ENCODE measurements at places on chromosomes 16 and 17. TPM values are rescaled to one million over a fixed set of nuclear protein-coding genes. Genes with fewer than 3 reads are reported as not detected.

- H3K4me1 ChIP-seq = no peaks in the 10 kb centered on the region
- DNase-seq = no peak
- no peaks in the 10 kb centered on the region for H3K27me3 ChIP-seq
- no peak overlapping the region for H3K4me3 ChIP-seq
- no peaks in the 10 kb centered on the region for H3K36me3 ChIP-seq
Observed at GRCh38 chr16:46555951-46556350, 65.2 kb downstream of the SHCBP1 start.

DNA sequence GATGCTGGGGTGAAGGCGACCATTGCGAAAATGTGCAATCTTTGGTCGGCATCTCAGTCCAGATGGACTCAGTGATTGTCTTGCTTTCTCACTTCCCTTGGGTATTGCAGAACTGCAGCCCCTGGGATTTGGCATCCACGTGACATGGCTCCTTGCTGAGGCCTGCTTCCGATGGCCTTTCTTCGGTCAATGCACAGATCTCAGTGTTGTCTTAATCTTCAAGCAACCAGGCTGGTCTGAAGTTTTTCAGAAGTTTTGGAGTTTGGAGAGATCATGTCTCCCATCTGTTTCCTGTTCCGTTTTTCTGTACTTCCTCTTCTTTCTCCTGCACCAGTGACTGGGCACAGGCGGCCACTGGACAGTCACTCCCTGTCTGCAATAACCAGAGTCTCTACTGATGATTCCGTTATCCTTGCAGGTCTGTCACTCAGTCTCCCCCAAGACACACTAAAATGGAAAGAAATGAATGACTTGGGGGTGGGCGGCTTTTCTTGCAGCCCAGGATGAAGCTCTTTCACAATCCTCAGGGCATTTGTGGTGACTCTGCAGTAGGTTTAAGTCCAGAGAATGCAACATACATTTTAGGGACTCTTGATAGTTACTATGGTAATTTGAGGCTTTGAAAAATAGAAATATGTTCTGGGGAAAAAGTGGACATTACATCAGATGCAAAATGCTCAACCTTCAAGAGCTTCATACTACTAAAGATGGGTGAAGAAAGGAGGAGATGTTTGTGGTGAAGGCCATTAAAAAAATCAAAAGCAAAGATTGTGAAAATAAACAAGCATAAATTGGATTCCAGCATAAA, 106.3 kb upstream of the ZFHX3 start:
- DNase-seq = peak; percentile 95
- H3K4me1 ChIP-seq = peaks cover 65% of the 10 kb centered on the region
- no peaks in the 10 kb centered on the region for H3K27me3 ChIP-seq
- no peaks in the 10 kb centered on the region for H3K36me3 ChIP-seq

- H3K4me3 ChIP-seq = no peak overlapping the region
- peaks cover 21% of the 10 kb centered on the region for H3K4me1 ChIP-seq
- peaks cover 62% of the 10 kb centered on the region for H3K36me3 ChIP-seq
- DNase-seq = no peak
Observed at GRCh38 chr16:2523801-2524231, 3.6 kb downstream of the AMDHD2 start.

DNA sequence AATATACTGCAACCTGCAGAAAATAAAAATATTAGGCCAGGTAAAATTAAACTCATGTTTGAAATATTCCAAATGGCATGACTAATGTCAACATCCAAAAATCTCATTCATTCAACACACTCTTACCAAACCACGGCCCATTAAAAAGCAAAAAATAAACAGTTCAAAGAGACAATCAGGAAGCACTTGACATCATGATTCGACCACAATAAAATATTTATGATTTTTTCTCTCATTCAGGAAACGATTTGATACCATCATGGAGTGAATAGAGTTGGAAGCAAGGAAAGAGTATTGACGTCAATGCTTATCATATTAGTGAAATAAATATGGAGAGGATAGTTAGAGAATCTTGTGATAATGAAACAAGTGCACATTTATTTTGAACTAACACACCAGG, 354.1 kb downstream of the KCNJ2 start:
- no peak overlapping the region for H3K4me3 ChIP-seq
- peaks cover 29% of the 10 kb centered on the region for H3K4me1 ChIP-seq
- DNase-seq = no peak

- H3K27me3 ChIP-seq = no peaks in the 10 kb centered on the region
- H3K4me1 ChIP-seq = no peaks in the 10 kb centered on the region
- no peaks in the 10 kb centered on the region for H3K36me3 ChIP-seq
- no peak overlapping the region for H3K4me3 ChIP-seq
- DNase-seq = no peak
- no peak overlapping the region for H3K27ac ChIP-seq
Observed at GRCh38 chr17:69725146-69725545, 310.6 kb downstream of the MAP2K6 start.

GRCh38 chr17:47304186-47304585, 19.6 kb upstream of the EFCAB13 start:
- DNase-seq = no peak
- no peaks in the 10 kb centered on the region for H3K4me1 ChIP-seq
- no peak overlapping the region for H3K27ac ChIP-seq
- H3K36me3 ChIP-seq = no peaks in the 10 kb centered on the region
- no peaks in the 10 kb centered on the region for H3K27me3 ChIP-seq

- no peak overlapping the region for H3K4me3 ChIP-seq
- no peaks in the 10 kb centered on the region for H3K27me3 ChIP-seq
- H3K36me3 ChIP-seq = no peaks in the 10 kb centered on the region
- no peak overlapping the region for H3K27ac ChIP-seq
- DNase-seq = no peak
Observed at GRCh38 chr16:85207357-85207921, 95.2 kb upstream of the CIBAR2 start.

- H3K36me3 ChIP-seq = no peaks in the 10 kb centered on the region
- DNase-seq = no peak
- no peak overlapping the region for H3K27ac ChIP-seq
- no peaks in the 10 kb centered on the region for H3K4me1 ChIP-seq
- H3K4me3 ChIP-seq = no peak overlapping the region
Observed at GRCh38 chr16:86610779-86611524, 32.6 kb downstream of the FOXL1 start.

GRCh38 chr17:1697681-1698080, 12.5 kb downstream of the TLCD2 start:
- H3K27me3 ChIP-seq = no peaks in the 10 kb centered on the region
- no peak overlapping the region for H3K27ac ChIP-seq
- no peaks in the 10 kb centered on the region for H3K4me1 ChIP-seq
- no peak overlapping the region for H3K4me3 ChIP-seq

DNA sequence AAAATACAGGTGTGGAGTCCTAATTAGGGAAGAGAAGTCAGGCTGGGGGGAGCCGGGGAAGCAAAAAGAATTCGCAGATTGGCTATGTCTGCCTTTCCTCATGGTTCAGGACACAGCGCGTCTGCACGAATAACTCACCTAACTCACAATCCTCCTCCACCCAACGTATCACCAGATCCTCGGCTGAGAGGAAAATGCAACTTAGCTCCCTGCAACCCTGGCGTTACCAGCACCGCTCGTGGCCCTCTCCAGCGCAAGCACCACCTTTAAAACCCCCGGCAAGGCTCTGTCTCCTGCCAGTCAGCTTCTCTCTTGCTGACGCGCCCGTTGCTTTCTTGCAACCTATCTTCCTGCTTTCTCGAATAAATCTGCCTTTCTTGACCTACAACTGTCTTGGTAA, 49.8 kb upstream of the METRNL start:
- no peaks in the 10 kb centered on the region for H3K4me1 ChIP-seq
- DNase-seq = no peak
- no peak overlapping the region for H3K27ac ChIP-seq
- peaks cover 64% of the 10 kb centered on the region for H3K36me3 ChIP-seq
- no peak overlapping the region for H3K4me3 ChIP-seq

The TP53TG3B gene
- not detected for polyA plus RNA-seq

The PRRT2 gene
- not detected for polyA plus RNA-seq

DNA sequence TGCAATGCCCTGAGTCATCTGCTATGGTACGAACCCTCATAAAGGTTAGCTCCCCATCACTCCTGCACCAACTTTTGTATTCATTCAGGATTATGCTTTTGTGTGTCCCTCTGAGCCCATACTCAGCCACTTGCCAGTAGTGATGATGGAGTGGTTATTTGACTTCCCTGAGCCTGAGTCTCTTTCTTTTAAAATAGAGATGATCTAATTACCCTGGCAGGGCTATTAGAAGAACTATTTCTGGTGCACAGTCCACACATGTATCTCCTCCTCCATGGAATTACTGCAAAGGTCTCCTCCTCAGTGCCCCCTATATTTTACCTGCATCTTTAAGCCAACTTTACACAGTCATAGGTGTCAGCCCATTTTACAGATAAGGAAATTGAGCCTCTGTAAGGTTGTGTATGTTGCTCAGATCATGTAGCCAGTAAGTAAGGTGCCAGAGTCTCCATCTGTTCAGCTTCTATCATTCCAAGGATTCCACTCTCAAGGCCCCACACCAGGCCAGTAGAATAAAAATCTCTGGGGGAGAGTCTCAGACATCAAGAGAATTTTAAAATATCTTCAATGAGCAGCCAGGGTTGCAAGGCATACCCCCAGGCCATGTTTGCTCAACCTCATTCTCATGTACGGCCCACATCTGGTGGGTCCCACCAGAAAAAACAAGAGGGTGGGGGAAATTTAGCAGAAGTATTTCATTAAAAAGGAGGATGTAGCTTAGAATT, 333.7 kb upstream of the HSBP1 start:
- H3K4me3 ChIP-seq = no peak overlapping the region
- no peaks in the 10 kb centered on the region for H3K27me3 ChIP-seq
- DNase-seq = no peak
- no peaks in the 10 kb centered on the region for H3K4me1 ChIP-seq
- H3K36me3 ChIP-seq = no peaks in the 10 kb centered on the region
- H3K27ac ChIP-seq = no peak overlapping the region

The PKMYT1 gene
- 3.0 TPM for polyA plus RNA-seq
